Stimulated activated naive CD4-positive, alpha-beta T cell (primary cell): ENCODE measurements at places on chromosomes 3 and 15.

GRCh38 chr3:106071306-106071705 is 202.5 kb upstream of the CBLB start:
- DNase-seq, result no peak

DNA sequence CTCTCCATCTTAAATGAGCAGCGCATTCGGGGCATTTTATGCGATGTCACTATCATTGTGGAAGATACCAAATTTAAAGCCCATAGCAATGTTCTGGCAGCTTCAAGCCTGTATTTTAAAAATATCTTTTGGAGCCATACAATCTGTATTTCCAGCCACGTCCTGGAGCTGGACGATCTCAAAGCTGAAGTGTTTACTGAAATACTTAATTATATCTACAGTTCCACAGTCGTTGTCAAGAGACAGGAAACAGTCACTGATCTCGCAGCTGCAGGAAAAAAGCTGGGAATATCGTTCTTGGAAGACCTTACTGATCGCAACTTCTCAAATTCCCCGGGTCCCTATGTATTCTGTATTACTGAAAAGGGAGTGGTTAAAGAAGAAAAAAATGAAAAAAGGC is 44.4 kb upstream of the RASA2 start:
- no peak for DNase-seq

DNA sequence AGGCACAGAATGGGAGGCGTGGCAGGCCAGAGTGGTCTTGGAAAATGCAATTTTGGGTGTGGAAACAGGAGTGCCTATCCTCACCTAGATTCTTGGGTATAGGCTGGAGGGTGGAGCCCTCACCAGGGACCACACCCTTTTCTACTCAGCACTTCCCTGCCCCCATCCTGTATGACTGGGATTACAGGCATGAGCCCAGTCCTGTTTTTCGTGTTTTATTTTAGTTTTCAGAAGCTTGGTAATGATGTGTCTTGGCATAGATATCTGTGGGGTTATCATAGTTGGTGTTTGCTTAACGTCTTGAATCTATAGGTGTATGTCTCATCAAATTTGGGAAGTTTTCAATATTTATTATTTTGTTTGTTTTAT is 248.7 kb upstream of the CBLB start:
- no peak for DNase-seq

GRCh38 chr3:77040926-77041722 is 1.2 kb downstream of the ROBO2 start:
- no peak for DNase-seq

GRCh38 chr3:101259485-101260341 is 60.7 kb downstream of the IMPG2 start:
- DNase-seq, result no peak

GRCh38 chr3:119571688-119572087 is 7.6 kb upstream of the ADPRH start:
- DNase-seq, result no peak

DNA sequence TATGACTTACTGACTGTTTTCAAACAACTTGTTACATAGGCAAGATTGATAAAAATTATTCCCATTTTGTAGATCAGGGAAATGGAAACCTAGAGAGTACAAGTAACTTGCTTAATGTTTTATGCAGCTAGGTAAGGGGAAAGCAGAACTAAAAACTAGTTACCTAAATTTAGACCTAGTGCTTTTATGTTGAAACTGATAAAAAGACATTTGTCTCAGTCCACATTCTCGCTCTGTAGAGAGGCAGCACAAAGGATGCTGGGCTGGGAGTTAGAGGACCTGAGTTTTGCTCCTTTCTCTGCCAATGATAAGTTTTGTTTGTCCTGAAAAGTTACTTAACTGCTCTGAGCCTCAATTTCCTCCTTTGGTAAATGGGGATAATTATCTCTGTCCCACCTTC is 17.4 kb downstream of the TIMP4 start:
- DNase-seq, result no peak

DNA sequence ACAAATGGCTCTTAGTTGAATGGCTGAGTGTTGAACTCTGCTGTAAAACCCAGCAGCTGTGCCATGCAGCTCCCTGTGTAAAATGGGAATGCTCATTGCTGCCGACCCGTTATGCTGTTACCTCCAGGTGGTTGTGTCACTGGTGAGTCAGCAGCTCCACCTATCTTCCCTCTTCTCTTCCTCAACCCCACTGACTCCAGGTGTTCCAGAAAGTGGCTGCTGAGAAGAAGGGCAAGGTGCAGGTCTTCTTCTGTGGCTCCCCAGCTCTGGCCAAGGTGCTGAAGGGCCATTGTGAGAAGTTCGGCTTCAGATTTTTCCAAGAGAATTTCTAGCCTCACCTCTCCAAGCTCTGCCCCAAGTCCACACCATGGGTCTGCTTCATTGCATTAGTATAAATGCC is 41.9 kb downstream of the NOX5 start:
- no peak for DNase-seq

DNA sequence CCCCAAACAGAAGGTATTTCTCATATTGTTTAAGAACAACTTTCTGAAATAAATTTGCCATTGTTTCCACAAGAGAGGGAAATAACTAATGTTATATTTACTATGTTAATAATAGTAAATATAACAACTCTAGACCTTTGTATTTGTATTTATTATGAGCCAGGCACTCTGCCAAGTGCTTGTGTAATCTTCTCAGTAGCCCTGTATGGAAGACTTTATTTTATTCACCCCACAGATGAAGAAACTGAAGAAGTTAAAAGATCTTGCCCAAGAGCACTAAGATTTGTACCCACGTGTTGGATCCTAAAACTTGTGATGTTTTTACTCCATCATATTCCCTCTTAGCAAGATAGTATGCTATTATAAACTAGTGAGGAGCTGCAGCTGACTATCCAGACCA is 12.0 kb upstream of the GNB4 start:
- no peak for DNase-seq

DNA sequence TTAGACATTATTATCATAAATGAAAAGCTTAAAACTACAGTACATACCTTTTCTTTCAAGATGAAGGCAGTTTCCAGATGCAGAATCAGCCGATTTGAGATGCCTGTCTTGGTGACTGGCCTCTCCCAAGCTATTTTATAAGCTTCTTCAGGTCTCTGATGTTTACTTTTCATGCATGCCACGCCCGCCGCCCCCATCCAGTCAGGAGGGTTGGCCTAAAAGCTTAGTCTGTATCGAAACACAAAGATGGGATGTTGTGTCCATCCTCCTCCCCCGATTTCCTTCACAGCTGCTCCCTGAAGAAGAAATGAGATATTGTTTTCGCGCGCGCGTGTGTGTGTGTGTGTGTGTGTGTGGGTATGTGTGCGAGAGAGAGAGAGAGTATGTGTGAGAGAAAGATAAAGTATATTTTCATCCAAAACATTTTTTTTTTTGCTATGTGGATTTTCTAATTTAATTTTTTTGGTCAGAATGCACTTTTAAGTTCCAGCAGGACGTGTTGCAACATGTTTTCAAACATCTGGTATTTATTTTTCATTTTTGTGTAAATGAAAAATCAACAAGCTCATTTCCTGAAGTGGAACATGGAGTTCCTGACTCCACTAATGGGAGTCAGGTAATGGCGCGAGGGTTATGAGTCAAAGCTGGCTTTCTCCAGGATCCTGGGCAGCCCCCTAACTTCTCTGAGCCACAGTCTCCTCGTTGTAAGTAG is at the start of gene APOD:
Gene APOD, minus strand, starts transcription at position 110 of the 712 bp plus-strand sequence. CDS start 4,479 bp downstream, outside the sequence.
- DNase-seq, result no peak

GRCh38 chr15:37015035-37015434 is 85.3 kb downstream of the MEIS2 start:
- no peak for DNase-seq

GRCh38 chr3:137024348-137024747 is 66.6 kb downstream of the IL20RB start:
- DNase-seq, result no peak

DNA sequence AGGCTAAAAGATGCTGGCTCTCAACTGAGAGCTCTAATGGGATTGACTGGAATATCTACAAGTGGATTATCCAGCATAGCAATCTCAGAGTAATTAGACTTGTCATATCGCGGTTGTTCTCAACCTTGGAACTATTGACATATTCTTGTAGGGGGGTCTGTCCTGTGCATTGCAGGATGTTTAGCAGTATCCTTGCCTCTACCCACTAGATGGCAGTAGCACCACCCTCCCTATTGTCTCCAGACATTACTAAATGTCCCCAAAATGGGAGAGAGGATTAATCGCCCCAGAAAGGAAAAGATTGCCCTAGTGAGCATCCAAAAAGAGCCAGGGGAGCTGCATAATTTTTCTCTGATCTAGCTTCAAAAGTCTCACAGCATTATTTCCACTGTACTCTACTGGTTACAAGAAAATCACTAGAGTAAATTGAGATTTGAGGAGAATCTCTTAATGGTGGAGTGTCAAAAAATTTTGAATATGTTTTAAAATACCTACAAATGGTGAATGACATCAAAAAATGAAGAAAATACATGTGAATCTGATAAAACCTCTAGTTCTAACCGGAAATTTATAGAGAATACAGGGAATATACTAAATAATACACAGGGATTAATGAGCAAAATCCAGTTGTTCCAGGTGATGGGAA is 388.2 kb upstream of the AGTR1 start:
- no peak for DNase-seq

DNA sequence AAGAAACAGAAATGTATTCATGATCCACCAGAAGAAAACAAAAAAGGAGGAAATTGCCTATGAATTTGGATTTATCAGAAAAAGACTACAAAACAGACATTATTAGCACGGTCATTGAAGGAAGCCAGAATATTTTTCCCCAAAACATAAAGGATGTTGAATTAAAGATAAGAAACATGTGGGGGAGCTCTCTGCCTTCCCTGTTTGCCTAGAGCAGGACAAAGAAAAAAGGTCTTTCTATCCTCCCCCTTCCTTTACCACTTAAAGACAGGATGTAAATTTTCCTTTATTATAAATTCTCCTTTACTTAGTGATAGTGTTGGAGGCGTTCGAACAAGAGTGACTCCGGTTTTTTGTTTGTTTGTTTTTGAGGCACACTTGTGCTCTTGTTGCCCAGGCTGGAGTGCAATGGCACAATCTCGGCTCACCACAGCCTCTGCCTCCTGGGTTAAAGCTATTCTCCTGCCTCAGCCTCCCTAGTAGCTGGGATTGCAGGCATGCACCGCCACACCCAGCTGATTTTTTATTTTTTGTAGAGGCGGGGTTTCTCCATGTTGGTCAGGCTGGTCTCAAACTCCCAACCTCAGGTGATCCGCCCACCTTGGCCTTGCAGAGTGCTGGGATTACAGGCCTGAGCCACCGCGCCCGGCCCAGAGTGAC is 14.9 kb upstream of the RPN1 start:
- no peak for DNase-seq

GRCh38 chr3:13120928-13121552 is 47.8 kb upstream of the IQSEC1 start:
- no peak for DNase-seq

DNA sequence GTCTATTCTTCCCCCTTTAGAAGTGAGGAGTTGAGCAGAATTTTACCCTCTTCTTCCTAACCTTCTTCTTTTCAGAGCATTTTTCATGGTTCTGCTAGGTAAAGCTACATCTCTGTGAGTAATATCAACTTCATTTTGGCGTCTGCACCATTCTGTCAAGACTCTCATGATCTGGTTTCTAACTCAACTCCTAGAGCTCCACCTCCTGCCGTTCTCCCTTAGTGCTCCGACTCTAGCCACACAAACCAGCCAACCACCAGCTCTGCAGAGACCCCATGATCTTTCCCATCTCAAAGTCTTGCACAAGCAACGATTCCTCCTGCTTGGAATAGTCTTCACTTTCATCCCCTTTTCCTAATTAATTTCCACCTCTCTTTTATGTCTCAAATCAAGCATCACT is 193.9 kb upstream of the TMC3 start:
- DNase-seq, result no peak

DNA sequence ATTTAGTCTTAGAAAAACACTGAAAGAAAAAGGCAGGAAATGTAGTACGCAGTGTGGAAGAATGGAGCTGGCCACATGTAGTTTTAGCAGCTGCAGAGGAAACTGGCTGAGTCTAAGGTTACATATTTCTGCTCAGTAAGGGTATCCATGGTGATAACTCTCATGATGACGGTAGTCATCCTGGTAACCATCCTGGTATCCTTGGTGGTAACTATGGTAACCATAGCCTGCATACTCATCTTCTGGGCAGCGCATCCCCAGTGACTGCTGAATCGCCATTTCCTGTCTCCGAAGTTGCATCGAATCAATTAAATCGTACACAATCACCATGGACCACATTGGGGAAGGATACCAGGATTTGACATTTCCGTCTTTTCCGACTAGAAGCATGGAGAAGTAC is 35.7 kb downstream of the CCDC80 start:
- no peak for DNase-seq

- no peak for DNase-seq
Observed at GRCh38 chr3:133948996-133949395, 53.3 kb upstream of the RAB6B start.

DNA sequence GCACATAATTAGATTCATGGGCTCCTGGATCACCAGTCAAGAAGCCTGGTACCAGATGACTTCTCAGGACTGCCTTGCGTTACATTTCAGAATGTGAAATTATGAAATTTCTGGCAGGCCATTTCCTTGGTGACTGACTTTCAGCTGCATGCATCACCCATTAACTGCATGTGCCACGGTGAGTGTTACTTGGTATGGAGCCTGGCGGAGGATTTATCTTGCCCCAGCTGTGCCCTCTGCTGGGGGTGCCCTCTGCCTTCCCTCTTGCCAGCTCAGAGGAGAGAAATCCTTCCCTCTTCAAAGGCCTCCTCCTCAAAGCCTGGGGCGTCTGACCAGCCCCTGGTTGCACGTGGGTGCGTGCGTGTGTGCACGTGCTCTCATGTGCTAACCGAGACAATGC is 57.7 kb upstream of the CTSH start:
- DNase-seq, result no peak

GRCh38 chr15:84598250-84598649 is 2.6 kb upstream of the ZSCAN2 start:
- DNase-seq, result peak; percentile 15

DNA sequence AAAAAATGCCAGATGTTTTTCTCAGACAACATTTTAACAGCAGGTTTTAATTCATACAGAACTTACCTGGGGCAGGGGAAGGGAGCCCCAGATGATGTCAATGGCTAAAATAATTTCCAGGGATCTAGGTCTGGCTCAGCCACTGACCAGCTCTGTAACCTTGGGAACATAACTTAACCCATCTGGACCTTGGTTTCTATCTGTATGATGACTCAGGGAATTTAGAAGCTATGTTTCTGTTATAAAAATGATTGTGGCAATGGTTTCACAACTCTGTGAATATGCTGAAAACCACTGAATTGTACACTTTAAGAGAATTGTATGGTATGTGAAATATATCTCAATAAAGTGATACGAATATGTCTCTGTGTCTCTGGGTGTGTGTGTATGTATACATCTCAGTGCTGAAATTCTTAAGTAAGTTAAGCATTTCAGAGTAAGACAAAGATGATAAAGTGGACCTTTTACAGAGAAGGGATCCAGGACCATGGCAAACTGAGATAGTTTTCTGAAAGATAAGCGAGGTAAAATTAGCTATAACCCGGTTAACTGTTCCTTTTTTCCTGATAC is 2.9 kb downstream of the SH3GL3 start:
- DNase-seq, result no peak

- no peak for DNase-seq
Observed at GRCh38 chr15:65611888-65612615, 1.1 kb upstream of the INTS14 start.
